ENCODE measurements at places on chromosomes 11 and 22. TPM values are rescaled to one million over a fixed set of nuclear protein-coding genes. Genes with fewer than 3 reads are reported as not detected.

The ANKK1 gene
- not detected for total RNA-seq

The TRIM48 gene
- total RNA-seq: not detected

The USP28 gene
- total RNA-seq: 32.9 TPM

The CRYBB2 gene
- not detected for total RNA-seq

The EXPH5 gene
- under 0.01 TPM for total RNA-seq
